ENCODE measurements at places on chromosomes 5 and 9.

- no peak for DNase-seq
Measured at GRCh38 chr5:113233606-113234005, 201.2 kb downstream of the TSSK1B start.

DNA sequence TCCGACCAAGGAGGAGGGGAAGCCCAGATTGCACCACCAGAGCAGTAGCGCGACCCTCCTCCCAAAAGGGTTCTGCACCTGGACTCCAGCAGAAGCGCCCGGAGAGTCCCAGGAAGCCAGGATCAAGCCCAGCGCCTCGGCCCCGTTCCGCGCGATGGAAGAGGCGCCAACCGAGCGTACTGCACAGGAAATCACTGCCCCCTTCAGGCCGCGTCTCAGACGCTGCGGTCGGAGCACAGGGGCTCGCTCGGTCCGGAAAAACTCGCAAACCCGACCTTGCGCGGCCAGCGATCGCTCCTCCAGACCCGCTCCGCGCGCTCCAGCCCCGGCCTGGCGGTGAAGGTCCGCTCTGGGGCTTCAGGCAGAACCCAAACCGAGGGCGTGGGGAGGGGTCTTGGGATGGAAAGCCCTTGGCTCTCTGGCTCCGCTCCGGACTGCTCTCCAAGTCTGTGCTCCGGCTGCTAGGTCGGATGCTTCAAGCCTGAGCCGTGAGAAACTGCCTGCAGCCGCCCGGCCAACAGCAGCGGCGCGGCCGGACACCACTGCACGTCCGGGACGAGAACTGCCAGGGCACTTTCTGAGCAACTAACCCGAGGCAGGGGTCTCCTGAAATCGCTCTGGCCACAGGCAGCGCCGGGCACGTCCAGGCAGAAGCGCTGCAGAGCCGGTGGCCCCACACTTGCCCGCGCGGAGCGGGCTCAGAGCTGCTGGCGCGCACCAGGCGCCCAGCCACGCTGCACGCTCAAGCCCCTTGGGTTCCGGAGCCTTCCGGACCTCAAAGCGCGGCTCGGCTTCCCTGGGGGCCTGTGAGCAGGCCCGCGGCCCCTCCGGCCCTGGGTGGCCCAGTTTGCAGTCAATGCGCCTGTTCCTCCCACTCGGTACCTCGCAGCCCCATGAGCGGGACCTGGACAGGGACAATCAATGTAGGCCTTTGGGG is 1.3 kb downstream of the GABBR2 start:
- no peak for DNase-seq

GRCh38 chr5:164472165-164472564 is 966.7 kb downstream of the MAT2B start:
- no peak for DNase-seq

DNA sequence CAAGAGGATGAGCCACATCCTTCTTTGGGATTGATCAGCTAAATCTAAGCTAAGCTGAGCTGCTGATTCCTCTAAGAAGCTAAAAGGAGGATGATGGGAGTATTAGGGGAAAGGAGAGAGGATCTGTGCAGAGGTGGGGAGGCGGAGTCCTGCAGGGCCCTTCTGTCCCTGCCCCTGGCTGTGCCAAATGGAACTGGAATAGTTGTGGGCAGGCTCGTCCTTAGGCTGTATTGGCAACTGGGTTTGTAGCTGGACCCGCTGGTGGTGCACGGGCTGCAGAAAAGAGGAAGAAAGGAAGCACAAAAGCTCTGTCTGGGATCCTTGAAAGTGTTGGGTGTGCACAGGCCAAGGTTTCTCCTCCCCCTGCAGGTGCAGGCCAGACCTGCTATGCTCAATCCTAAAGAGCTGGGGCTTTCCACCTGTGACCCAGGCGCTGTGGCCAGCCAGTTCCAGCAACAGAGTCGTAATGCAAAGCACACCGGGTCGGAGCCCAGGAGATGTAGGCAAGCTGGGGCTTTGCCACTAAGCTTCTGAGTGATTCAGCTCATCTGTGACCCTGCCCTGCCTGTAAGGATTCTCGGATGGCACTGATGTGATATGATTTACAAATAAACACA is 9.8 kb downstream of the CLTB start:
- no peak for DNase-seq

GRCh38 chr9:105846825-105847224 is 152.5 kb downstream of the TMEM38B start:
- no peak for DNase-seq

DNA sequence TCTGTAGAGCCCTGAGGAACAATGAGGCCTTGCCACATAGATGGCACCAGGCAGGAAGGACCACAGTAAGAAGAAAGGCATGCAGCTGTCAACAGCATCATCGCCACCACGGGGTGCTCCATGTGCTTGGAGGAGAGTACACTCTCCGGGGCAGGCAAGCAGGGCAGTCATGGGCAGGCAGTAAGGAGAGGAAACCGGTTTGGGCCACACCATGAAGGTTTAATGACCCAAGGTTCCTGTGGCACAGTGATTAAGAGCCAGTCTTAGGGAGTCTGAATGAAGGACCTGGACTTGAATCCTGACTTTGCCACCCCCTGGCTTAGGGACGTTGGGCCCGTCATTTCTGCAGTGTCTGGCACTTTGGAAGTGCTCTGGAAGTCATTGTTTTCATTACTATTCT is 80.6 kb upstream of the ZBTB43 start:
- DNase-seq, result no peak

GRCh38 chr5:56532466-56532865 is 282.9 kb upstream of the MAP3K1 start:
- DNase-seq, result no peak

DNA sequence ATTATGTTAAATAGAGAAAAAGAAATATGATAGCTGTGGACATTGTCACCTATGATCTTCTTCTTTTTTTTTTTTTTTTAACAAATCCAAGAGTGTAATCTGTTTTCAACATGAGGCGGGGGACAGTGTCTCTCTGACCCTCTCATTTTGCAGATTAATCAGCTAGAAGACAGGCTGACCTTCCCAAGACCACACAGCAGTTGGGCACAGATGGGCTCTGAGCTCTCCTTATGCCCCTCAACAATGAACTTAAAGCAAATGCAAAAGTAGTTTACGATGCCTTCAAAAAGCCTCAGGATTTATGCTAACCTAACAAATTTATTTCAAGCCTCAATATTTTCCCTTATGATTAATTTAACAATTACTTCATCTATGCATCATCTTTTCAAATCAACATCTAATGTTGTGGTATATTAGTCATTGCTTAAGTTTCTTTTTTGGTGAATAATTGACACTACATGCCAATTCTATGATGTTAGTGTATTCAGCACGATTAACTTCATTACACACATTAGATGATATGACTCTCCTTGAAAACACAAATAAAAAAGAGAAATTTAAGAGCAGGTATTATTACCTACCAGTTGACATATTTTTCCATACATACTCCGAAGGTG is 7.4 kb downstream of the NFIL3 start:
- no peak for DNase-seq

DNA sequence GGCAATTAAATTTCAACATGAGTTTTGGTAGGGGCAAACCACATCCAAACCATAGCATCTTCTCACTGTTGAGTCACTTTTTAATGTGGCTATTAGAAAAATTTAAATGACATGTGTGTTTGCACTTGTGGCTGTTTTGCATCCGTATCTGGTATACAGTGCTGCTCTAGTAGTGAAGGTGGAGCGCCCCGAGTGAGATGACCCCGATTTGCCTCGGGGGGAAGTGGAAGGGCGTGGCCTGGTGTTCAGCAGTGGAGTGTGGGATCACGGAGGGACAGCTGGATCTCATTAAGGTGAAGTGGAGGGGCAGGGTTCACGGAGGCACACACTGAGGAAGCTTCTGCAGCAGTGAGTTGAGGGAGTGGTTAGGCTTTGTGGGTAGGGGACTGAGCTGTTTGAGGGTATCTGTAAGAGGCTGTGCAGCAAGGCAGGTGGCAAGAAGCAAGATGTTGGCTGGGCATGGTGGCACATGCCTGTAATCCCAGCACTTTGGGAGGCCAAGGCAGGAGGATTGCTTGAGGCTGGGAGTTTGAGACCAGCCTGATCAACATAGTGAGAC is 6.2 kb upstream of the GMCL2 start:
- DNase-seq, result no peak

- no peak for DNase-seq
Measured at GRCh38 chr9:109868207-109868606, 88.2 kb downstream of the PALM2AKAP2 start.

GRCh38 chr5:1363581-1363980 is 18.7 kb upstream of the CLPTM1L start:
- no peak for DNase-seq

DNA sequence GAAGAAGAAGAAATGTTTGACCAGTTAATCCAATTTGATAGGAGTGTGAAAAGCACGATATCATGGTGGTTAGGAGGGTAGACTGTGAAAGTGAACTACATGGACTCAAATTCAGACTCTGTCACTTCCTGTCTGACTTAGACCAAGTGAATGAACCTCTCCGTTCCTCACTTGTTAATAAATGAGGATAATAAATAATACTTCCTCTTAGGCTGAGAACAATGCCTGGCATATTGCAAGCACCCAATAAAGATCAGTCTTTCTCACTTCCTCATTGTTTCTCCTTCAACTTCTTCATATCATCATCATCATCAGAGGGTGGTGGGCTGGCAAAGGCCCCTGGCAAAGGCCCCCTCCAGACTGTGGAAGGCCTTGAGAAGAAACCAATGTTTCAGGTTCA is 148.7 kb downstream of the CDK5RAP2 start:
- DNase-seq, result no peak

GRCh38 chr9:112029921-112030444 is 133.4 kb downstream of the UGCG start:
- no peak for DNase-seq

DNA sequence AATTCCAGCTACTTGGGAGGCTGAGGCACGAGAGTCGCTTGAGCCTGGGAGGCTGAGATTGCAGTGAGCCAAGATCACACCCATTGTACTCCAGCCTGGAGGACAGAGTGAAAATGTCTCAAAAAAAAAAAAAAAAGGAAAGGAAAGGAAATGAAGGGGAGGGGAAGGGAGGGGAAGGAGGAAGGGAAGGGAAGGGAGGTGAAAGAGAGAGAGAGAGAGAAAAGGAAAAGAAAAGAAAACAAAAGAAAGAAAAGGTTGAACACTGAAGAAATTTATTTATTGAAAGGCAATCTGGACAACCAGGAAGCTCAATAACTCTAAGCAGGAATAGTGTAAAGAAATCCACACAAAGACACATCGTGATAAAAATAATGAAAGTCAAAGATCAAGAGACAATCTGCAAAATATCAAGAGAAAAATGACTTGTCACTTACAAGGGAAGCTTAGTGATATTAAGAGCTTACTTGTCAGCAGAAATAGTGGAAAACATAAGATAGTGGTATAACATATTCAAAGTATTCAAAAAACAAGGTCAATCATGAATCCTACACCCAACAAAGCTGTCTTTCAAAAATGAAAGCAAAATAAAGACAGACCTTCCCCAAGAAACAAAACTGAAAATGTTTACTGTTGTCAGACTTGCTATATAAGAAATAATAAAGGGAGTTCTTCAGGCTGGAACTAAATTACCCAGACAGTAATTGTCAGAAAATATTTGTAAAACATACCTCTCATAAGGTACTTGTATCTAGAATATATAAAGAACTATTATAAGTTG is 10.9 kb upstream of the RIMOC1 start:
- DNase-seq, result no peak

DNA sequence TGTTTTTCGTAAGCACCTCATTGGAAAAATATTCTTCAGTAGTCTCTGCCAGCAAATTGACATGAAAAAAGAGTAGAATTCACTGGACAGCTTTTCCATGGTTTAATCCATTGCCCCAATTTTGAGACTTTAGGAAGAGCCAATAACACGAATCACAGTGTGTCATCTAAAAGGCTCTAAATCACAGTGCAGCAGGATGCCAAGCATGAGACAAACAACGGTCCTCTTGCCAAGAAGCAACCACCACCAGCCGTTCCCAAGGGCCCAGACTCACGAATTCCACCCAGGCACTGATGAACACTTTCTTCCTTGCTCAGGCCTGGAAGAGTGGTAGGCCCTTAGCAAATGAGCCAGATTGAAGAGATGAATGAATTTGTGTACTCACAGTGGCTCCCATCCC is 18.3 kb upstream of the IRX4 start:
- DNase-seq, result no peak

DNA sequence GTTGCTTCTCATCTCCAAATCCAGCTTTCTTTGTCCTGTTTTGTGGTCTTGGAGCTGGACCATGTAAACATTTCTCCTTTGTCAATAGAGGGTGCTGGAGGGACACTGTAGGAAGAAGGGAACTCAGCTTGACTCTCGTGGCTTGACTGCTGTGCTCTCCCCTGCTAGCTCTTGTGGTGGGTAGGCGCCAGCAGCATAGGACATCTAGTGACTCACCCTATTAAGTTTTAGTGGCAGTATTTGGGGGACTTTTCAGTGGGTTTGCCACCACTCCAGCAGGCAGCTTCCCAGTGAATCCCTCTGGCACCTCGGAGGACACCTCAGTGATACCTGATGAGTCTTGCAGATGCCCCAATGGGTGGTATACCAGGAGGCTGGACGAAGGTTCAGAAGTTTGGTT is 97.8 kb downstream of the TSSK1B start:
- no peak for DNase-seq

GRCh38 chr9:136326061-136326760 is 1.1 kb upstream of the GPSM1 start:
- DNase-seq, result no peak

- no peak for DNase-seq
Measured at GRCh38 chr5:132267931-132268768, 10.7 kb downstream of the PDLIM4 start.

DNA sequence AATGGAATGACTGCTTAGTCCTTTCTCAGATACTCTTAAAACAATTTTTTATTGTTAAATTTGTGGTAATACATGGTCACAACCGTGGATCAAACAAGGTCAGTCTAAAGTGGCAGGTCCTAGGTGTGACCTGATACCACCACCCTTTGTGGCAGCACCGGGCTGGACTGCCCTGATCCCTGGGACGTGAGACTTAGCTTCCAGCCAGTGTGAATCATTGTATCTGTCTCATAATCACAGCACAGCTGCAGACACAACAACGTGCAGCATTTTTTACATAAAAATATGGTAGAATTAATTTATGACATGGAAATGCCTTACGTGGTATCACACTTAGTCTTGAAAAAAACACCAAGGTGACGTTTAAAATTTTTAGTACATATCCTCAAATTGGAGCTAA is 7.8 kb downstream of the TOR1B start:
- no peak for DNase-seq

DNA sequence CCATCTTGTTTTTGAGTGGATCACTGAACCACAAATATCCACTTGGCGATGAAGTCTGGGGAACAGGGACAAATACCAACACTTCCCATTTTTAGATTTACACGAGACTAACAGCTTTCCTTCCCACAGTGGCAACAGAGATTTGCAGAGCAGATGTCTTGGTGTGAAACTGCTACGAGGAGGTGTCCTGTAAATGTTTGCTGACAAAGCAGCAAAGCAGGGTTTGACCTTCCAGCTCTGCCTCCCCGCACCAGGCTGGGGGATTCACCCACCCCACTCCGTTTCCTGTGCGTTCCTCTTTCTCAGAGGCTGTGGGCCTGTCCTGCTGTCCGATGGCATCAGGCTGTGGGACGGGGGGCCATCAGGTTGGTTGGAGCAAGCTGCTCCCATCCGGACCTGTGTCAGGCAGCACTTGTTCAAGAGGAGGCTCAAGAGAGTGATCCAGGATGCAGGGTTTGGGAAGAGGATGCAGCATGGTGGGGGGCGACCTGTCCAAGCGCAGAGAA is 693 bp upstream of the RGS3 start:
- DNase-seq, result no peak

- no peak for DNase-seq
Measured at GRCh38 chr5:153983885-153984284, 54.8 kb downstream of the FAM114A2 start.

GRCh38 chr5:129115680-129116079 is 21.1 kb downstream of the ISOC1 start:
- DNase-seq, result no peak

- no peak for DNase-seq
Measured at GRCh38 chr5:29942089-29942488, 1251.4 kb upstream of the CDH6 start.

- no peak for DNase-seq
Measured at GRCh38 chr9:108956631-108957026, 22.4 kb downstream of the ABITRAM start.

Measured in stimulated activated CD4-positive, alpha-beta T cell treated with anti-CD3 and anti-CD28 coated beads, Interleukin-4, amount 100 ng/mL, for 1 hour (primary cell).